ENCODE measurements at places on chromosomes 6 and 20.

DNA sequence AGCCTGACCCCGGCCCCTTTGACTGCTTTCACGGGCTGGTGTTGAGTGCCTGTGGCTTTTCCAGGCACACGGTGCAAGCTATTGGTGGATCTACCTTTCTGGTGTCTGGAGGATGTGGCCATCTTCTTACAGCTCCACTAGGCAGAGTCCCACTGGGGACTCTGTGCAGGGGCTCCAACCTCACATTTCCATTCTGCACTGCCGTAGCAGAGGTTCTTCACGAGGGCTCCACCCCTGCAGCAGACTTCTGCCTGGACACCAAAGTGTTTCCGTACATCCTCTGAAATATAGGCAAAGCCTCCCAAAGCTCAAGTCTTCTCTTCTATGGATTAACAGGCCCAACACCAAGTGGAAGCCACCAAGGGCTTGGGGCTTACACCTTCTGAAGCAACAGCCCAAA, 691.5 kb upstream of the POU3F2 start:
- no peak for DNase-seq

GRCh38 chr6:115634887-115635286, 425.8 kb downstream of the FRK start:
- DNase-seq, result no peak

DNA sequence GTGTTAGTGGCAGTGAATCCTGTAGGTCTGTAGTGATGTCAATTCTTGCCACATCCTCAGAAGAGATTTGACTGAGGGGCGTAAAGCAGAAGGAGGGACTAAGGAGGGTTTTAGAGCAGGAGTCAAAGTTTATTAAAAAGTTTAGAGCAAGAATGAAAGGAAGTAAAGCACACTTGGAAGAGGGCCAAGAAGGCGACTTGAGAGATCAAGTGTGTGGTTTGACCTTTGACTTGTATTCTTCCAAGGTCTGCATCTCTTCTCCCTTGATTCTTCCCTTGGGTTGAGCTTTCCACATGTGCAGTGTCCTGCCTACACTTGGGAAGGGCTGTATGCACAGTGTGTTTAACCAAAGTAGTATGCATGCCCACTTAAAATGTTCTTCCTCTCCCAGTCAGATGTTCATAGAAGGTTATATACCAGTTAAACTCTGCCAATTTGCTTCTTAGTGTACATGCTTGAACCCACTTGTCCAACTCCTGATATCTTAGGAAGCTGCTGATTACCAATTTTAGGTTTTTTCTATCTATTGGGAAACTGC, 627.6 kb downstream of the MMUT start:
- DNase-seq, result no peak

DNA sequence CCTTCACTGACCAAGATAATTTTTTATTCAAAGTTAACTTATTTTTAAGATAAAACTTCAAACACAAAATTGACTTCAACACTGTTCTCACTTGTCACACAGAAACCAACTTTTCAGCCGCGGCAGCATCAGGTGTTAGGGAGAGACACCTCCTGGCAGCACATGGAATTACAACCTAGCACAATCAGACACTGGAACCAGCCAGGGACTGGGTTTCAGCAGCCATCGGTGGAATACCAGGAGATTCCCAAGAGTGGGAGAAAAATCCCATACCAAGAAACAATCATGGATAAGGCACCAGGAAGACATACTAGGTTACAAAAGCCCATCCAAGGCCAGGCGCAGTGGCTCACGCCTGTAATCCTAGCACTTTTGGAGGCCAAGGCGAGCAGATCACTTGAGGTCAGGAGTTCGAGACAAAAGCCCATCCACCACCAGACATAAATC, 70.0 kb downstream of the SNX5 start:
- DNase-seq, result peak; percentile 36

Data from stimulated activated CD4-positive, alpha-beta T cell treated with anti-CD3 and anti-CD28 coated beads, Interleukin-1b, Interleukin-23, amount 100 ng/mL, for 24 hours (primary cell).